ENCODE measurements at places on chromosomes 3 and 15. TPM values are rescaled to one million over a fixed set of nuclear protein-coding genes. Genes with fewer than 3 reads are reported as not detected.

DNA sequence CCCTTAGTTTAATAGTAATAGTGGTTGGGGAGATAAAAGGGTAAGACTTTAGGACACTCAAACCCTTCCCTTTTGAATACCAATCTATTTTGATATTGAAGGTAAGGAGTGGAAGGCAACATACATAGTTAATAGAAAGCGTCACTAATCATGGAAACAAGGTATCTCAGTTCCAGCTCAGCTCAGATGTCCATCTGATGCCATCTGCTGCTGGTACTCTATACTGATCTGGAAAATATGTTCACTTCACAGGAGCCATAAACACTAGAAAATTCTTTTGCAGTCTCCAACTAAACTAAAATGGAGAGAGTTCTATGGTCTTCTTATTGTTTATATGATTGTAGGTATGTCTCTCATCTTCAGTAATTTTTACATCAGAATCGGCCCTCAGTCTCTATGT, 1777.1 kb downstream of the OTOL1 start:
- DNase-seq: no peak

DNA sequence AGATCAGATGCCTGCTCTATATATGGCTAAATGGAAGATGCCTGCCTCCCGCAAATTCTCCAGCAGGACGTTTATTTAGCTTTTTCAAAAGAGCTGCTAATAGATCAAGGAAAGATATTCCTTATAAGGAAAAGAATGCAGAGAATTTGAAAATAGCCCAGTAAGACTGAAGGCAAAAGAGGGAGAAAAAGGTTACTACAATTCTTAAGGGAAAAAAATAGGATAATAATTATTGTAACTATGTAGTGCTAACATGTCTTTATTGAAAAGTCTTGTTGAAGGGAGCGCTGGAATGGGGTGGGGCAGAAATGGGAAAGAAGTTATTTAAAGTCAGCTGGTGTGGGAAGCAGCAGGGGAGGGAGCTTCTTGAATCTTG, 2.9 kb downstream of the TPM1 start:
- DNase-seq: no peak

DNA sequence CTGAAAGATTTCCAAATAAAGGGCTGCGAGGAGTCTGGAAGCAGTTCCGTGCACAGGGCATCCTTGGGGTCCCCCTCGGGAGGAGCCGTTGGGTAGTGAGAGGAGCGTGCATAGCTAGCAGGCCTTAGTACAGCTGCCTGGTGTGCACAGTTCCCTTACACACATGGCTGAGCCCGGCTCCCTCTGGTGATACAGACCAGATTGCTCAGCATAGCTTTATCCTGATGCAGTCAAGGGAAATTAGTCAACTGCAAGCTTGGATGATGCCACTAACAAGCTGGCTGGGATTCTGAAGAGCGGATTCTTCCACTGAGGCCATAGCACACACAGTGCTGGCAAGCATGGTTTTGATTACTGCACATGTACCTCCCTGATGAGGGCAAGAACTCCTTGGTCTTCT, 349.4 kb downstream of the LRTM1 start:
- peak; percentile 61 for DNase-seq

SMAD6 gene
- total RNA-seq: 10.8 TPM

DNA sequence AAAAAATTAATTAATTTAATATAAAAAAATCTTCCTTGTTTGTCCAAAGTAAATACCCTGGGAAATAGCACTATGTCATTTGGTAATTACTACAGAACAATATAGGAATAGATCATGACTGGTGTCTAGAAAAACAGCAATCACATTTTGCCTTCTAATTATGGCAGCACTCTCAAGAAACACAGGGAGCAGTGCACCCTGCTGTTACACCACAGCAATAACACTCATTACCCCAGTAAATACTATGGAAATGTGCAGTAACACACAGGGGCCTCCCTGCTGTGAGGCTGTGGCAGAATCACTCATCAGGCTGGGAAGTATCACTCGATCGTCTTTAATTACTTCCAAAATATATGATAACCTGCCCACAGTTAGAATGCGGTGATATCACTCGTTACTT, 646.0 kb downstream of the TUSC7 start:
- no peak for DNase-seq

- peak; percentile 30 for DNase-seq
Measured at GRCh38 chr3:114557791-114558190, 264.0 kb downstream of the TIGIT start.

MB21D2 gene
- total RNA-seq: 21.2 TPM

GRCh38 chr3:171321559-171322360, 138.4 kb downstream of the TNIK start:
- no peak for DNase-seq

SOX14 gene
- total RNA-seq: not detected

Data from epithelial cell of proximal tubule (primary cell).